ENCODE measurements at places on chromosomes 13 and 19. TPM values are rescaled to one million over a fixed set of nuclear protein-coding genes. Genes with fewer than 3 reads are reported as not detected.

Gene JUNB
- total RNA-seq, result 101 TPM

Gene TRPC4
- total RNA-seq, result 32.5 TPM

Gene PTBP1
- total RNA-seq, result 172 TPM

Gene C13orf46
- 0.78 TPM for total RNA-seq

Gene ZNF780A
- total RNA-seq, result 14.1 TPM

Gene LGALS14
- not detected for total RNA-seq

Gene GTF2F1
- total RNA-seq, result 37.7 TPM

Gene DACT3
- total RNA-seq, result 6.8 TPM

Gene GPX4
- total RNA-seq, result 174 TPM

Gene RNF17
- 0.98 TPM for total RNA-seq

Gene CEBPA
- total RNA-seq, result 0.07 TPM

Gene KL
- 0.20 TPM for total RNA-seq

Gene SIAH3
- total RNA-seq, result not detected

Gene ACP5
- total RNA-seq, result 2.4 TPM

Gene PLIN3
- 166 TPM for total RNA-seq

Gene MEIOSIN
- not detected for total RNA-seq

Gene ZNF90
- total RNA-seq, result 1.5 TPM

Gene RCBTB1
- total RNA-seq, result 19.9 TPM

Gene HIPK4
- 0.17 TPM for total RNA-seq

Gene NRTN
- total RNA-seq, result 0.07 TPM

Gene METTL21C
- not detected for total RNA-seq

Gene PRTN3
- total RNA-seq, result not detected

Gene MIDN
- total RNA-seq, result 28.5 TPM

Gene HAUS8
- total RNA-seq, result 1.2 TPM

Gene MYPOP
- total RNA-seq, result 3.5 TPM

Gene SERP2
- 8.0 TPM for total RNA-seq

Gene IGFL3
- not detected for total RNA-seq

Gene ZNF699
- 9.6 TPM for total RNA-seq

Gene MBD3L3
- total RNA-seq, result not detected

Gene TMEM59L
- 4.1 TPM for total RNA-seq

Gene NLRP4
- total RNA-seq, result not detected

Gene AKAP8
- 10.7 TPM for total RNA-seq

Gene GJA3
- total RNA-seq, result 0.59 TPM

Gene ARHGAP45
- total RNA-seq, result 2.1 TPM

Gene ACTMAP
- 2.9 TPM for total RNA-seq

Gene TNFRSF19
- total RNA-seq, result 3.0 TPM

Gene ZNF709
- total RNA-seq, result 3.5 TPM

Gene CYP2F1
- total RNA-seq, result not detected

Gene FSD1
- 7.8 TPM for total RNA-seq

Gene TINCR
- total RNA-seq, result 0.66 TPM

Gene LILRA6
- total RNA-seq, result not detected

Gene CDX2
- not detected for total RNA-seq

Gene KLK15
- not detected for total RNA-seq

Gene ATXN8OS
- not detected for total RNA-seq

Gene VSIG10L
- total RNA-seq, result 1.2 TPM

Gene SIGLEC14
- total RNA-seq, result not detected

Gene CGB8
- not detected for total RNA-seq

Gene NKPD1
- 0.26 TPM for total RNA-seq

Gene PCDH17
- total RNA-seq, result 0.26 TPM

Gene LRP3
- 49.3 TPM for total RNA-seq

Gene C19orf73
- total RNA-seq, result 0.26 TPM

Gene ZBTB32
- not detected for total RNA-seq

Gene PNMA8A
- total RNA-seq, result 3.2 TPM

Gene SYNGR4
- total RNA-seq, result not detected

Gene RNF126
- total RNA-seq, result 22.9 TPM

Gene MBD3L5
- not detected for total RNA-seq

Gene PLK5
- total RNA-seq, result not detected

Gene BRSK1
- 10.8 TPM for total RNA-seq

Gene NCR1
- total RNA-seq, result not detected

Gene PRR22
- 0.13 TPM for total RNA-seq
